ENCODE measurements at places on chromosomes 2 and 18.

DNA sequence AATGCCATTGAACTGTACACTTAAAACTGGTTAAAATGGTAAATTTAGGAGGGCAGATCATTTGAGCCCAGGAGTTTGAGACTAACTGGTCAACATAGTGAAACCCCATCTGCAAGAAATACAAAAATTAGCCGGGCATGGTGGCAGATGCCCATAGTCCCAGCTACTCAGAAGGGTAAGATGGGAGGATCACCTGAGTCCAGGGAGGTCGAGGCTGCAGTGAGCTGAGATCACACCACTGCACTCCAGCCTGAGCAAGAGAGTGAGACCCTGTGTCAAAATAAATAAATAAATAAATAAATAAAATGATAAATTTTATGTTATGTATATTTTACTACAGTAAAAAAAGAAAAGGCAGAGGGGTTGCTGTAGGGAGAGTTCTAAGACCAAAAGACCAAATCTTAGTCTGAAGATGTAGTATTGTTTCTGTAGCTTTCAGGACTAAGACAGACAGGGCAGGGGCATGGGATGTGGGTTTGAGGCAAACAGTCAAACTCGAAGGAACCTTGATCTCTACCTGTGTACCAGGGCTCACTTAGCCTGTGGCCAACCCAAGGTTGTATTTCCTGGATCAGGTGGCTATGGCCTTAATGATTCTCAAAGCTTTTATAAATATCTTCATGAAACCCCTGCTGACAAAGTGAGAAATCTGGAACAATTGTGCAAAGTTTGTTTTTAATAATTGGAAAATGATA lies 316.7 kb downstream of the CYRIA start:
- no peak for DNase-seq

DNA sequence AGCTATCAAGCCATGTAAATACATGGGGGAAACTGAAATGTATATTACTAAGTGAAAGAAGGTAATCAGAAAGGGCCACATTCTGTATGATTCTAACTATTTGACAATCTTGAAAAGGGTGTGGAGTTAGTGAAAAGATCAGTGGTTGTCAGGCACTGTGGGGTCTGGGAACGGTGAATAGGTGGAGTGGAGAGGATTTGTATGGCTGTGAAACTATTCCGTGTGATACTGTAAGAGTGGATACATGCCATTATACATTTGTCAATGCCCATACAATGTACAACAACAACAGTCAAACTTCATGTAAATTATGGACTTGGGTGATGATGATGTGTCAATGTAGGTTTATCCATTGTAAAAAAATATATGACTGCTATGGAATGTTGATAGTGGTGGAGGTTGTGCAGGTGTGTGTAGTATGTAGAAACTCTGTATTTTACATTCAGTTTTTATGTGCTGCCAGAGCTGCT lies 1116.2 kb downstream of the SUCLG1 start:
- no peak for DNase-seq

- DNase-seq = no peak
Measured at GRCh38 chr2:147648471-147648870, 196.4 kb upstream of the ACVR2A start.

DNA sequence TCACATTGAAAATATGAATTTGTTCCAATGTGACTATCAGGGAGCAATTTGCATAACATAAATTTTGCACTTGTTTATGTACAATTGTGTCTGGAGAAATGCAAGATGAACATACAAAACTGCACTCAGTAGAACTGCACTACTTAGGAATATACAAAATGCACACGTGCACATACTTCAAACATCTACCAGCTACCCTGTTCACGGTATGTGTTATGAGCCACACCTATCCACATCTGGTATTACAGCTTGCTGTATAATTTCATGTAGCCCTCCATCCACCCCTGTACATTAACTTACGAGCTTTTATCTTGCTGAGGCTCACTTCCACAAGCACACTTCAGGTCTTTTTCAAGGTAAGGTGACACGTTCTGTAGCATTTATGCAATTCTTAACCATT lies 373.5 kb upstream of the ZEB2 start:
- DNase-seq = no peak

GRCh38 chr2:2846332-2847208 lies 515.5 kb upstream of the MYT1L start:
- DNase-seq = no peak

Data from activated T-cell treated with anti-CD3 and anti-CD28 coated beads for 48 hours (primary cell).